Stimulated activated CD8-positive, alpha-beta memory T cell treated with anti-CD3 and anti-CD28 coated beads, Interleukin-4, amount 100 ng/mL, for 4 hours (primary cell): ENCODE measurements at places on chromosomes 1 and 21.
A peak's percentile ranks its signal among the peaks of the same experiment; 100 is the strongest.

DNA sequence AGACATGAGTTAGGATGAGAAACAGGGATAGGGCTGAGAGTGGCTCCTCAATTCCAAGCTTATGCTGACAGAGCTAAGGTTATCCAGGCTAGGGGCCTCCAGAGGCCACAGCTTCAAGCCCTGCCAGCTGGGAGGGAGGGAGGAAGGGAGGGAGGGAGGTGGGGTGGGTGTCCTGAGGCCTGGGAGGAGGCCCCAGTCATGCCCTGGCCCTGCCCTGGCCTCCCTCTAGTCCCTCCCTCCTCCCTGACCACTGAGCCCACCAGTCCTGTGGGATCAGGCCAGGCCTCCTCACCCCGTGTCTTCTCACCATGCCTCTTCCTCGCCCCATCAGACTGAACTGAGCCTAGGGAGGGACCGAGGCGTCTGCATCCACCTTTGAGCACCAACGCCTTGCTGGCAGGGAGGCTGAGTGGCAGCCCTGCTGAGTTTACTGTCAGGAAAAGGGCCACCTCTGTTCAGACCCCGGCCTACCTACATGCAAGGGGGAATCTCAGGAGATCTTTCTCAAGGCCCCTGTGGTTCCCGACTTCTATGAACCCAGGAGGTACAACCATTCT, 116.1 kb downstream of the NPHP4 start:
- no peak for DNase-seq

- peak; percentile 18 for DNase-seq
Observed at GRCh38 chr1:19704247-19705113, 39.8 kb downstream of the HTR6 start.

DNA sequence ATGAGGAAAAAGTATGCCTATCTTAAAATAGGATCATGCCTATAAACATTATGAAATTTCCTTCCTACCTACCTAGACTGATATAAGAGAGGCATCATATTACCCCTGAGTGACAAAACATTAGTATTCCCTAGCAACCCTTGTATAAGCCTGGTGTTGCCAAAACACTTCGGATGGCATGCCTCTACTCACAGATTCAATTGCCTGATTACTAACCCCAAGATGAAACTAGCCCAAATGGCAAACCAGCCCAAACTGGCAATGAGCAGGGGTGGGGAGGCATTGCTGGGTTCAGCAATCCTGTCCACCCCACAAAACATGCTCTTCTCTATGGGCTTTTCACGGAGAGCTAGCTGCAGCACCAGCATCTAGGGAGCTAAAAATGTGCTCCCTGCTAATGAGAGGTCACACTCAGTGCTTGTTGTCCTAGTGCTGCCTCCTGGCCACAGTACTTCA, 13.9 kb downstream of the PALMD start:
- no peak for DNase-seq

DNA sequence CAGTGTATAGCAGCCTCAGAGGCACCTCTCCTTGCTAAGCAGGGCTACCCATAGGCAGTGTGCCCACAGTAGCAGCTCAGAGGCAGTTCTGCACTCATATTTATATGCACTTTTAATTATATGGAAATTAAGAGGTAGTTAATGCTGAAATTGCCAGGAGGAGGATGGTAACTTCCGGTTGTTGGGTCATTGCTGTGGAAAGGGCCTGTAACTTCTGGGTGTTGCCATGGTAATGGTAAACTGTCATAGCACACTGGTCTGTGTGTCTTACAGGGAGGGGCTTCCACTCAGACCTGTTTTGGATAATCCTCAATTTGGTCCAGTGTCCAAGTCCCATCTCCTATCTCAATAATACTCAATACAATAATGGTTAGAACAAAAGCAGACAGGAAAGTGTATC, 7.6 kb downstream of the CFH start:
- DNase-seq, result no peak
